ENCODE measurements at places on chromosomes 3 and 15. TPM values are rescaled to one million over a fixed set of nuclear protein-coding genes. Genes with fewer than 3 reads are reported as not detected.

The ITPKA gene
- 2.6 TPM for total RNA-seq

The SEMA5B gene
- 33.2 TPM for total RNA-seq

The SCN5A gene
- total RNA-seq = 3.0 TPM

The CCDC13 gene
- total RNA-seq = 9.3 TPM

The GCNT3 gene
- 0.99 TPM for total RNA-seq

The CEMIP gene
- 4.0 TPM for total RNA-seq

The CCDC12 gene
- total RNA-seq = 30.2 TPM

The CHRM5 gene
- 6.8 TPM for total RNA-seq

The CHDH gene
- 9.1 TPM for total RNA-seq

The CTDSPL2 gene
- total RNA-seq = 174 TPM

The AHSG gene
- total RNA-seq = not detected

The TRH gene
- total RNA-seq = 14.0 TPM

The SPTBN5 gene
- total RNA-seq = 7.1 TPM

The NDN gene
- 145 TPM for total RNA-seq

The MEIS2 gene
- 132 TPM for total RNA-seq

The CCR4 gene
- total RNA-seq = 0.22 TPM

The TWF2 gene
- 25.1 TPM for total RNA-seq

The NEO1 gene
- 83.9 TPM for total RNA-seq

The P2RY12 gene
- 3.0 TPM for total RNA-seq

The WDR93 gene
- 0.66 TPM for total RNA-seq

The SLTM gene
- total RNA-seq = 170 TPM

The HTR3E gene
- not detected for total RNA-seq

The FAM227B gene
- total RNA-seq = 9.1 TPM

The TP53BP1 gene
- 127 TPM for total RNA-seq

The THRB gene
- 41.6 TPM for total RNA-seq

The LYSMD4 gene
- 29.0 TPM for total RNA-seq

The PPP1R14D gene
- not detected for total RNA-seq

The VGLL3 gene
- 20.8 TPM for total RNA-seq

The FETUB gene
- total RNA-seq = not detected

The FEZF2 gene
- total RNA-seq = 14.3 TPM

The ATOSA gene
- total RNA-seq = 117 TPM
